ENCODE measurements at places on chromosomes 1 and 21.

DNA sequence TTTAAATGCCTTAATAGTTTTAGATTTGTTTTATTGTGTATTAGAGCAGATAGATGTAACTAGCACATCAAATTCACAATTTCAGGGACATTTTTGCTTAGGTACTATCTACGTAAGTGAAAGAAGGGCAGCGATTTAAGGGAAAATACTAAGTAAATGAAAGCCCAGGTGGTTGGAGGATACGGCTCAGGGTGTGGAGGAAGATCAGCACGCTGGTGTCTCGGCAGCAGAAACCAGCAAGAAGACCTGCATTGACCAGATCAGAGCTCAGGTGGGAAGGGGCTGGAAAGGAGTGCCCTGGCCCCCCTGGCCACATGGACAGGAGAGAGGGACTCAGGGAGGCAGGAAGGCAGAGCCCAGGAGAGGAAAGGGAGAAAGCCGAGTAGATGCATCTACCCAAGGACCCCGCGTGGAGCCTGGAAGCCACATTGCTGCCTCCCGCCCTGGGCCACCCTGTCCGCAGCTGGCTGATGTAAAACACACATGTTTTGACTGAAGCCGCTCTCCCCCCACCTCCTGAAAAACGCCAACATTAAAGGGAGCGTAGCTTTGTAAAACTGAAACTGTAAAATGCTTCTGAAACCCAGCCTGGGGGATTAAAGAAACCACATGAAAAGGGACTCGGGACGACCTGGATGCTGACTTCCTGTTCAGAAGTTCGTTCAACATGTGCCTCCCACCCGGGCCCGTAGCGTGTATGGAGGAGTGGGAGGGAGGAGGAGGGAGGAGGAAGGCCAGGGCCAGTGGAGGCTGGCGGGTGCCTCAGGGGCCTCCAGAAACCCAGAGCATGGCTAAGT is 72.6 kb upstream of the TARDBP start:
- DNase-seq: no peak

DNA sequence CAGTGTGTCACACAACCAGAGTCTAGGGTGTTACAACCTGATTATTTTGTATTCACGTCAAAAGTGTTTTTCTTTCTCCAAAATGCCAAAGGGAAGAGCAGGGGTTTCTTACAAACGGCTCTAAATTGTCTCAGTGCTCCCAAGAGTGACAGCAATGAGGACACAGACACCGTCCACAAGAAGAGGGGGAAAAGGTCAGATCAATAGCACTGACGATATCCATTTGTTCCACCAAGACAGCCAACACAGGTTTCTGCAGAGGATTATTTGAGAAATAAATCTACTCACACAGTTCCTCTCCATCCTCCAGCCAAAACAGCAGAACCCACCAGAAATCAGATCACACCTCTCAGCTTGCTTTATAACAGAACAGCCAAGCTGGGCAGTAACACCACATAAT is 193.9 kb downstream of the SEC16B start:
- no peak for DNase-seq

DNA sequence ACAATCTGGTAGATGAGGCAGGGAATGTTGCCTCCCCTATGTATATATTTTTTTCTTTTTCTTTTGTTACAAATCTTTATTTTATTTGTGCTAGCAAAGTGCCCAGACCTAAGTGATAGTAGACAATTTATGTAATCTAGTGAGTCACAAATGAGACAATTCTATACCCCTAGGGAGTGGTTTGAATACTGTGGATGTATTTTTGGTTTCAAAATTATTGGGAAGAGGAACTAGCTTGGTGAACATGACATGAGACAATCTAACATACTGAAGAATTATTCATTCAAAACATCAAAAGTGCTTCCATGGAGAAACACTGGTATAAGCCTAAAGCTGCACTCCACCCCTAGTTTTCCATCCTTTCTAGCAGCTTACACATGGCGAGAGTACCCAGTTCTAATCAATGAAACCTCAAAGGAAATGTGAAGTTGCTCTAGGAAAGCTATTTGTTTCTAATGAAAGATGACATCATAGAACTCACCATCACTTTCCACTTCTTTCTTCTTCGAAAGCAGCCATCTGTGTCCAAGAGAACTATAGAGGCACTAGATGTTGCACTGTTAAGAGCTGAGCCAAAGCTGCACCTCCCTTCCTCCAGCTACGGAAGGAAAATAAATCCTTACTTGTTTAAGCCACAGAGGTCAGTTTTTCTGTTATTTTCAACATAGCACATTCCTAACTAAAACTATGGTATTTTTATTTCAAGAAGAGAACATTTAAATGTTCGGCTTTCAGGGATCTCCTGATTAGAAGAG is 764.6 kb downstream of the LTN1 start:
- DNase-seq: no peak

DNA sequence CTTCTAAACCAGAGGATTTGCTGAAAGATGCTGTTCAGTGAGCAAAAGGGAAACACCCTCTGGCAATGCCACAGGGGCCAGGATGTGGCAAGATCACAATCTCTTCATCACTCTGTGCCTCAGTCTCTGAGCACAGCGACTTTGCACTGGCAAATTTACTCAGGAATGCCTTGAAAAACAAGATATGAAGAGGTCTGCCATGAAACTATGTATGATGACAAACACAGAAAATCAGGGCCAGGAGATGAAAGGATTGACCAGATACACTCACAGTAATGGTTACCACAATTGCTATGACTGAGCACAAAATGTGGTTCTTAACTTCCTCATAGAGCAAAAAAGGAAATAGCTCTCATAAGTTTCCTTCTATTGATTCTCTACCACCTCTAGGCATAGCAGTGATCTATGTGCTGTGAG is 5.8 kb downstream of the TTC13 start:
- peak; percentile 41 for DNase-seq

Measured in hematopoietic multipotent progenitor cell (in vitro differentiated cells).